ENCODE measurements at places on chromosomes 5 and 9. TPM values are rescaled to one million over a fixed set of nuclear protein-coding genes. Genes with fewer than 3 reads are reported as not detected.

- no peak for DNase-seq
Measured at GRCh38 chr5:44847206-44847852, 38.6 kb downstream of the MRPS30 start.

GRCh38 chr9:134382733-134383132, 56.5 kb downstream of the RXRA start:
- DNase-seq, result no peak

GRCh38 chr5:85337435-85337834, 952.8 kb upstream of the EDIL3 start:
- DNase-seq, result no peak

GRCh38 chr5:139134906-139135305, 63.3 kb downstream of the SIL1 start:
- no peak for DNase-seq

GRCh38 chr9:89379508-89380115, 61.3 kb downstream of the SECISBP2 start:
- no peak for DNase-seq

- no peak for DNase-seq
Measured at GRCh38 chr9:106233116-106233515, 538.8 kb downstream of the TMEM38B start.

- no peak for DNase-seq
Measured at GRCh38 chr5:143207058-143207457, 196.4 kb downstream of the NR3C1 start.

DNA sequence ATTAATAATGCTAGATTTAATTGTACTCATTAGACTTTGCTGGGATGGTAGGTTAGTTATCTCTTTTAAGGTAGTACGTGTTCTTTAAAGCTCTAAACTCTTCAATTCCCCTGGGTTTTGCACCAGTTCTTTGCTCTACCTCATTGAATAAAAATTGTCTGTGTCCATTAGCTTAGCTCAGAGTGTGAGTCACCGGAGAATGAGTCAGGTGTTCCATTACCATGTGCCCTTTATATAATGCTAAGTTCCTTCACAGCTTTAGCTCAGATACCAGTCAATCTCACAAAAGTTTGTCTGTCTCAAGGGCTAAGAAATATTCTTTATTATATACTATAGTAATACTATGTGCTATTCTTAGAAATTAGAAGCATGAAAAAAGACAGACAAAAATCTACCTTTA, 339.4 kb downstream of the PRELID2 start:
- no peak for DNase-seq

- no peak for DNase-seq
Measured at GRCh38 chr9:126170286-126170823, 156.3 kb upstream of the MVB12B start.

DNA sequence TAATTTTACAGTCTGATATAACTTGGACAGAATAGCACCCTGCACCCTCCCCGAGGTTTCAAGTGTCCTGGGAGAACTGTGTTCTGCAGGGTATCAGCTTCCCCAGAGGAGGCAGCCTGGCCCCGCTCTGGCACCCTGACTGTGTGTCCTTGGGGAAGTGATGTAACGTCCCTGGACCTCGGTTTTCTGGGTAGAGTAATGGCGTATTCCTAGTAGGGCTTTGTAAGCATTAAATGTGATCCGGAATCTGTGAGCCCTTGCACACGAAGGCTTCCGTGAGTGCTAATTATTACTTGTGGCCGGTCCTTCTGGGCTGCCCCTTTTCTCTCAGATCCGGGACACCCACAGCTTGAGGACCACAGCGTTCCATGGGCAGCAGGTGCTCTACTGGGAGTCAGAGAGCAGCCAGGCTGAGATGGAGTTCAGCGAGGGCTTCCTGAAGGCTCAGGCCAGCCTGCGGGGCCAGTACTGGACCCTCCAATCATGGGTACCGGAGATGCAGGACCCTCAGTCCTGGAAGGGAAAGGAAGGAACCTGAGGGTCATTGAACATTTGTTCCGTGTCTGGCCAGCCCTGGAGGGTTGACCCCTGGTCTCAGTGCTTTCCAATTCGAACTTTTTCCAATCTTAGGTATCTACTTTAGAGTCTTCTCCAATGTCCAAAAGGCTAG, 1.0 kb upstream of the CACFD1 start:
- DNase-seq, result no peak

- no peak for DNase-seq
Measured at GRCh38 chr9:134600836-134601638, 40.6 kb upstream of the COL5A1 start.

DNA sequence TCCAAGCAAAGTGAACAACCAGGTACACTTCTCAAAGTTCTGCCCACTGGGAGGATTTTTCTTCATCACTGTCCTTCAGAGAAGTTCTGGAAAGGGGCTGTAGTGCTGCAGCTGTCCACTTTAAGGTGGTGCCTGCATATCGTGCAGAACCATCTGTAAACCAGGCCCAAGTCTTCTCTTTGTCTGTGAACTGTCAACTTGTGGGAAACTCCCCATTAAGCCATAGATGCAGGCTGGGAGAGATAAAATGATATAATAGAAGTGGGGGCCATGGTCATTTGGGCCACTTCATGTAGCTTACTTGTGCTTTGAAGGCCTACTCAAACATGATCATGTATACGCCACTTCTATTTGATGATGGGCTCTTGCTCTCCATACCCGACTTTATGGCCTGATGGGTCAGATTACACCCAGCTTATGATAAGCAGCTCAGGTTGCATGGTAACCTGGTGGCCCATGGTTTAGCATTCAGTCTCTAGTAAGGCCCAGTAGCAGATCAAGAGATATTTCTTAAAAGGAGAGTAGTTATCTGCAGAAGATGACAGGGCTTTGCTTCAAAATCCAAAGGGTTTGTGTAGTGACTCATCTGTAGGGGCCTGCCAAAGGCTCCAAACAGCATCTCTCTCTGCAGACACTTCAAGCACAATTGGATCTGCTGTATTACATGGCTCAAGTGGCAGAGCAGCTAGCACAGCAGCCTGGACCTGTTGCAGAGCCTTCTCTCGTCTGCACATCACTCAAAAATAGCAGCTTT, 15.7 kb upstream of the BTF3 start:
- DNase-seq, result no peak

DNA sequence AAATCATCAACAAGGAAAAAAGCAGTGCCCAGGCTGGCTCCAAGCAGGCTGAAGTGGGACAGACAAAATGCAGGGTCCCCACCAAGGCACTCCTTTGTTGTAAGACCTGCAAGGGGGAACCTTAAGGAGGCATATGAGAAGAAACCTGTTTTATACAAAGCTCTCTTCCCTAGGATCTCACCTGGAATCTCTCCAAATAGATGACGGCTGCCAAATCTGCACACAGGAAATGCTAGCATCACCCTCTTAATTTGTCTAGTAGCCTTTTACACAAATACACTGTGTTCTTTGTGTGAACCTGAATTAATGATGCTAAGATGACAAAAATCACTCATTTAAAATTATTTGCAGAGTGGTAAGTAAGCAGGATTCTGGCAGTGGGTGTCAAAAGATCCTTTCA, 280.2 kb downstream of the SPOCK1 start:
- no peak for DNase-seq

GRCh38 chr9:76900884-76901440, 5.0 kb downstream of the PRUNE2 start:
- no peak for DNase-seq

GRCh38 chr9:136901516-136902258, 15.4 kb downstream of the TRAF2 start:
- DNase-seq, result no peak

GRCh38 chr9:87894998-87895625, 12.4 kb downstream of the SPATA31E1 start:
- DNase-seq, result no peak

- no peak for DNase-seq
Measured at GRCh38 chr9:121966706-121967105, 126.4 kb downstream of the TTLL11 start.

DNA sequence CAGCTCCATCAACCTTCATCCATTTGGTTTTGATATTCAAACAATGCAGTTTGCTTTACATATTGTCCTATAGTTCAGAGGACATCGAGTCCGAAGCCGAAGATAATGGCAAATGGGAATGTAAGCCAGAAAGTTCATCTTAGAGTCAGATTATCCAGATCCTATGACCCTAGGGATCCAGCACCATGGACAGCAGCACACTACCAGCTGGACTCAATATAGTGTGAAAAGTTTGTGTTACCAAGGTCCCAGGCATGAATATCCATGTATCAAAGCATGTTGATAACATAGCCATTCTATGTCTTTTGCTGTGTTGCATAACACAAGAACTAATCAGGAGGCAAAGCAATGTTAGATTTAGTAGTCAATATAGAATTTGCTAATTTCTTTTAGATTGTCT, 46.3 kb downstream of the FSTL4 start:
- DNase-seq, result no peak

- DNase-seq, result no peak
Measured at GRCh38 chr9:135901031-135901758, 6.2 kb downstream of the CAMSAP1 start.

DNA sequence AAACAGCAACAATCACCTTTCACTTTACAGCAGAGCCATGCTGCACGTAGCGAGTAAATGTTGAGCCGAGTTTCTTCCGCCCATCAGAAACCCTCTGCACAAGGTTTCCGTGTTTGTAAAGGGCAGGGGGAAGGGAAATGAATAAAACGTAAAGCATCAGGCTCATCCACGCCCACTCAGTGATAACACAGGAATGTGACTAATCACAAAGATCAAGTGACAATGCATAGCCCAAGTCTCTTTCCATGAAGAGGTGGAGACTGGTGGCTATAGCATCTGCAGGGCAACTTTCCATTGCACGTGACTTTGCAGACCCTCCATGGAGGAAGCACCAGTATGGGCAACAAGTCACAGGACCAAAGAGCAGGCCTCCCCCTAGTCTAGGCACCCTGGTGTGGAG, 56.6 kb downstream of the CAMSAP1 start:
- no peak for DNase-seq

DNA sequence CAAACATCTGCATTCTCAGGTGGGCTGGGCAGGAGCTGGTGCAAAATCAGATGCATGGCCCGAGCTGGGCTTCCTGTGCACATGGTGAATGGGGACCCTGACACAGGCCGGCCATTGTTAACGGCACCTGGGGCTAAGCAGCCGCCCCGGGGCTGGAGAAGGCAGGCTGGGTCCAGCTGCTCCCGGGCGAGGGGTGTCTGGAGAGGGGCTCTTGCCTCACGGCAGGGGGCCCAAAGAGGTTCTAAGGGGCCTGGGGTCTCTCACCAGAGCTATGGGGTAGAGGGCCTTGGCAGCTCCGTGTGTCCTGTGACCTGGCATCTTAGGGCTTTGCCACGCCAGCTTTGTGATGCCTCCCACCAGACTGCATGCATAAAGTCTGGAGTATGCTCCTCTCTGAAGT, 5.1 kb upstream of the QSOX2 start:
- DNase-seq, result no peak

DNA sequence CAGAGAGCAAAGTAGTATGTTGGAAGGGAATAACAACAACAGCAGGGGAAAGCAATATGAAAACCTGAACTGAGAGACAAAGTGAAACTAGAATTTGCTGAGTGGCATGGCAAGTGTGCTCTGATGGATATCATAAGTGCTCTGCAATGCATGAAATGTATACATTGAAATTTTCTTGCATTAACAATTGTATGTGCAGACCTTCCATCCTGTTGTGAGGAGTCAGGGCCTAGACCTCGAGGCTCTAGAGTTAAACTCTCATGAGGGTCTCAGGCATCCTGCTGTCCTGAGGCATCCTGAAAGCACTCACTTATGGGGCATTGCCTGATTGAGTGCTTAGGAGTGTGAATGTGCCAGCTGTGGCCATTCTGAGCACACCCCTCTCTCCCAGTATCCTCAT, 1.1 kb downstream of the ECM2 start:
- no peak for DNase-seq

DNA sequence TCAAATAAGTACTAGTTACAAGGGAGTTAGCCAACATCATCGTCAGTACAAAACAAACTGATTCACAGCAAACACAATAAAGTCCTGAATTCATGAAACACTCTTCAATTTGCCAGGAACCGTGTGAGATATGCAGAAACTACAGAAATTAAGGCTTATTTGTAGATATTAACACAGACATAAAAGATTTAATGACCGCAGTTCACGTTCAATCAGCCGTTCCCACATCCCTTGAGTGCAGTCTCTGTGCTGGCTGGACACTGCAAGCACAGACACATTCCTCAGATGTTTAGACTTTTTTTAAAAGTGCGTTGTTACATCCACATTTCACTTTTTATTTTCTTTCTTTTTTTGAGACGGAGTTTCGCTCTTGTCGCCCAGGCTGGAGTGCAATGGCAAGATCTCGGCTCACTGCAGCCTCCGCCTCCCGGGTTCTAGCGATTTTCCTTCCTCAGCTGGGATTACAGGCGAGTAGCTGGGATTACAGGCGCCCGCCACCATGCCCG, 566 bp upstream of the CEP78 start:
- no peak for DNase-seq

DNA sequence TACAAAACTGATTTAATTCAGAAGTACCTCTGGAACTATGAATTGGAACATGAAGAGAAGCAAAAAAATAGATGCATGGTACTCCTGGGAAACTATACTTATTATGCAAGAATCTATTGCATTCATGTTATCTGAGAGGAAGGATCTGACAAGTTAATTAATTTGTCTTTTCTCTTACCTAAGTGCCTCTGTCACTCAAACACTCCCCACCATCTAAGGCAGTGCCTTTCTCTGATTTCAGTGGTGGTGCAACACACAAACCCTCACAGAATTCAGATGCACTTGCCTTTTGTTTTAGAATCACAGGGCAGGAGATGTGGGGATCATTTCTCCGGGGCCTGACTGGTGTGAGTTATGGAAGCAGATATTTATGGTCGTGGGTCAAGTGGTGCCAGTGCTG, 52.5 kb upstream of the C9orf72 start:
- DNase-seq, result no peak

GRCh38 chr9:101167490-101168134, 139.1 kb downstream of the PLPPR1 start:
- DNase-seq, result no peak

The TMEM252 gene
- total RNA-seq, result not detected

The SNCAIP gene
- total RNA-seq, result 6.7 TPM

The MAMDC4 gene
- 17.6 TPM for total RNA-seq

The FRMPD1 gene
- total RNA-seq, result 38.1 TPM

The SNX2 gene
- total RNA-seq, result 47.0 TPM

The DAPK1 gene
- 384 TPM for total RNA-seq

The PCDHGB5 gene
- 9.3 TPM for total RNA-seq

The FAM221B gene
- total RNA-seq, result not detected

The SLC36A3 gene
- total RNA-seq, result not detected

Measured in glutamatergic neuron (in vitro differentiated cells).